Left ventricle myocardium inferior (tissue), 1 donor: ENCODE measurements at places on chromosomes 5 and 9.

GRCh38 chr5:72126796-72127195 lies 19.5 kb downstream of the MAP1B start:
- no peak for DNase-seq

- no peak for DNase-seq
Measured at GRCh38 chr5:168978015-168978414, 322.9 kb downstream of the SLIT3 start.

DNA sequence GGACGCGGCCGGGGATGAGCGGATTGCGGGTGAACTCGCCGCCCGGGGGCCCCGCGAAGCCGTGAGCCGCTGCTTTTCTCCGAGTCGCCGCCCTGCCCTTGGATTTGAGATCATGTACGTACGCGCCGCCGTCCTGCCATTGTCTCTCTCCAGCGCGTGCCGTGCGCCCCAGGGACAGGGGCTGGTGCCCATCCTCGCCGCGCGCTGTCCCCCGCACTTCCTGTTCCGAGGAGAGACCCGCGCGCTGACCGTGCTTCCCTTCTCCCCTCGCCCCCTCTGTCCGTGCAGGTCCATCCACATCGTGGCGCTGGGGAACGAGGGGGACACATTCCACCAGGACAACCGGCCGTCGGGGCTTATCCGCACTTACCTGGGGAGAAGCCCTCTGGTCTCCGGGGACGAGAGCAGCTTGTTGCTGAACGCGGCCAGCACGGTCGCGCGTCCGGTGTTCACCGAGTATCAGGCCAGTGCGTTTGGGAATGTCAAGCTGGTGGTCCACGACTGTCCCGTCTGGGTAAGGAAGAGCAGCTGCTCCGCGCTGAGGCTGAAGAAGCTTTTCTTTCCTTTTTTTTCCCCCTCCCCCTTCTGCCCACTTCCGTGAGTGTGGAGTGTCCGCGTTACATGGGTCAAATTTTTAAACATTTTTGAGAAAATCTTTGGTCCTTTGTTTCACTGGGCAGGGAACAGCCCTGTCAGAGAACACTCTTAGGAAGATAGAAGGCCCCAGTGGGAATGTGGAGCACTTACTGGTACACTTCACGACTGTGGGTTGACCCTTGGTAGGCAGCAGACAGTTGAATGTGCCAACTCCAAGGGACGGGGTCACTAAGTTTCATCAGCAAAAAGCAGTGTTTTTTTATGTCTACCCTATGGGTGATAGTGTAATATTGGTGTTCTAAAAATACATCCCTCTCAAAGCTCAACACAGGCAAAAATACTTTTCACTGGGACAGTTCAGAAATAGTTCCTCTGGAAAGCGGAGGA lies 727 bp downstream of the RHOBTB3 start:
- DNase-seq = peak; percentile 56

DNA sequence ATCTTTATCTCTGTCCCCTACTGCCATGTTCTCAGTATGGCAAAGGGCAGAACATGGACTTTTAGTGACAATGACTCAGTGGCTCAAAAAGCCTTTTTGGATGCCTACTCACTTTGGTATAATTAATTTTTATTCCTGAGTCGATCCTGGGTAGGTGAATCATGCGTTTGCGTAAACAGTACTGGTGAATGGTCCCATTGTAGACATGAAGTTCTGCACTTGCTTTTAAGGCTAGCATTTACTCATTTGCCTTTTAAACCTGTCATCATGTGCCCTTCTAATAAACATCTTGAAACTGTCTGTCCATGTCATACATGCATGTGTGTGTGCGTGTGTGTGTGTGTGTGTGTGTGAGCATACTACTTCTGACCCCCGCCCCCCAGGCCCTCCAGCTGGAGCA lies 223.0 kb downstream of the AUH start:
- no peak for DNase-seq

DNA sequence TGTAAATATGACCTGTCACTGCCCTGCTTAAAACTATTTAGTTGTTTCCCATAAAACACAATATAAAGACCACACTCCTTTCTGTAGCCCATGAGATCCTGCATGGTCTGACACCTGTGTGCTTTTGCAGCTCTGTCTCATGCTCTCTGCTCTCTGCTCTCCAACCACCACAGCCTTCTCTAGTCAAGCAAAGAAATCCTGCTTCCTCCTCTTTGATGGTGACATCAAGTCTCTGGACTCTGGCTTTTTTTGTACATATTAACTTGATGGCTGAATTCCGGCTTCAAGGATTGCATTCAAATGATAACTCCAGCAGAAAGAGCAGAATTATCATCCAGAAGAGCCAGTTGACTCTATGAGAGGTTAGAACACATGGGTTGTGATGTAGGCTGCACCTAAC lies 58.2 kb downstream of the CHSY3 start:
- no peak for DNase-seq

- DNase-seq = no peak
Measured at GRCh38 chr5:151700296-151700695, 13.6 kb upstream of the SPARC start.

- no peak for DNase-seq
Measured at GRCh38 chr5:116002116-116002906, 30.0 kb upstream of the ARL14EPL start.

GRCh38 chr5:179377421-179378115 lies 32.3 kb upstream of the ADAMTS2 start:
- DNase-seq = no peak

- DNase-seq = peak; percentile 82
Measured at GRCh38 chr9:136095070-136096058, at the start of gene NACC2. Gene NACC2 (minus strand): TSS chr9:136095289. CDS start chr9:136050521, 44,768 bp downstream.

DNA sequence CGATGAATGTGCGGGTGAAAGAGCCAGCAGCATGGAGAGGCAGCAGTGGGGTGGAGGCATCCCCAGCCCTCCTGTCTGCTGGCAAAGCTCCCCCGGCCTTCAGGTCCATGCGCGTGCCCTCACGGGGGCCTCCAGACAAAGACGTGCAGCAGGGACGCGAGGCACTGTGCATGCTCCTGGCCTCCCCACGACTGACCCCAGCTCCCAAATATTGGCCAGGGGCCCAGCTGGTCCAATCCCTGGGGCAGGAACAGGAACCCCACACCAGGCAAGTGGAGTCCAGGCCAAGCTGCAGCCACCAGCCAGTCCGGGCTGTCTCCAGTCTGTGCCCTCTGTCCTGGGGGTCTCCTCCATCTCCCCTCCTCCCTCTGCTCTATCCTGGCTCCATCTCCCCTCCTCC lies 33.5 kb upstream of the LRRC14B start:
- DNase-seq = no peak

GRCh38 chr5:51567636-51568035 lies 184.4 kb downstream of the ISL1 start:
- DNase-seq = no peak

- no peak for DNase-seq
Measured at GRCh38 chr5:102815540-102816332, 60.6 kb downstream of the PAM start.
